ENCODE measurements at places on chromosomes 5 and 9.

- no peak for DNase-seq
Measured at GRCh38 chr5:177116631-177117373, 16.8 kb upstream of the NSD1 start.

DNA sequence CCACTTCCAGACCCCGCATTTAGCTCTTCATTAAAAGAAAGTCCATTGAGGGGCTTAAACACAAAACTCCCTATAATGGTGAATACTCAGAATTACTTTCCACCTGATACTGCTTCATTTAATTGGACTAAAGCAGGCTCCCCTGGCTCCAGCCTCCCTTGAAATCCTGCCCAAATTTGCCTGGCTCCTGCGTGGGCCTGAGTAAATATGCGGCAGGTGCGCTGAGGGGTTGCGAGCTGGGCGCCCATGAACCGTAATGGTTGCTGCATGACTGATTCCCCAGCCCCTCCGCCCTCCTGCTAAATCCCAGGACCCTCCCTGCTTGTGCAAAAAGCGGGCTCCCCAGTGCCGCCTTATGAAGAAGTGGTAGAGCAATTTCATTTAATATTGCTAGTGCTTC lies 639.7 kb downstream of the BNC2 start:
- no peak for DNase-seq

DNA sequence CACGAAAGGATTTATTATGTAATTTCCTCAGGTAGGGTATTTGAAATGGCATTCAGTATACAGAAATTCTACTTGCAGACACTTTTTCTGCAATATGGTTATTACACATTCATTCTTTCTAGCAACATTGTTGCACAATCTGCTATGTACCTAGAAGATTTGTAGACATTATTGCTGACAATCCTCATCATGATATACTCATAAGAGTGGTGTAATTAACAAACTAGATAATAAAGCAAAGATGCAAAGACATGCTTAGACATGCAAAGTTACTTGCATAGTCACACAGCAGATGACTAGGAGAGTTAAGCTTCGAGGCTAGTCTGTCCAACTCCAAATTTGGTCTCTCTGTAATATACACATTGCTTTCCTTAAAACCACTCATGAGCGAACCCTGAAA lies 317.1 kb downstream of the ASTN2 start:
- DNase-seq: no peak

- DNase-seq: no peak
Measured at GRCh38 chr5:169423580-169424278, 122.8 kb upstream of the SLIT3 start.

DNA sequence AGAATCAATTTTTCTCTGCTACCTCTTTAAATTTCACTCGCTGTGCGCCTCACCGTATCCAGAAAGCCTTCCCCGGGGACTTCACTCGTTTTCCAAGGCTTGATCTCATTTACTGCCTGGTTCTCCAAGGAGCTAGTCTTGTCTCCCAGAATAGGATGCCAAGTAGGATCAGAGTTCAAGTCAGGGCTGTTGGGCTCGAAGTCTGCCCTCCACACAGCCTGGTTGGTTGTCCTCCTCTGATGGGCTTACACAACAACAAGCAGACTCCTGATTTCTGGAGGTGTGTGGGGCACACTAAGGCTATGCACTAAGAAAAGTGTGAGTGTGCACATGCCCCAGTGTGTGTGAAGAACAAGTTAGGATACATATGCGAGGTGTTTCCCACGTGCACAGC lies 14.0 kb upstream of the TNIP1 start:
- DNase-seq: no peak

All from HS-27A (cell line).